ENCODE measurements at places on chromosomes 5 and 9. TPM values are rescaled to one million over a fixed set of nuclear protein-coding genes. Genes with fewer than 3 reads are reported as not detected.
A peak's percentile ranks its signal among the peaks of the same experiment; 100 is the strongest.

DNA sequence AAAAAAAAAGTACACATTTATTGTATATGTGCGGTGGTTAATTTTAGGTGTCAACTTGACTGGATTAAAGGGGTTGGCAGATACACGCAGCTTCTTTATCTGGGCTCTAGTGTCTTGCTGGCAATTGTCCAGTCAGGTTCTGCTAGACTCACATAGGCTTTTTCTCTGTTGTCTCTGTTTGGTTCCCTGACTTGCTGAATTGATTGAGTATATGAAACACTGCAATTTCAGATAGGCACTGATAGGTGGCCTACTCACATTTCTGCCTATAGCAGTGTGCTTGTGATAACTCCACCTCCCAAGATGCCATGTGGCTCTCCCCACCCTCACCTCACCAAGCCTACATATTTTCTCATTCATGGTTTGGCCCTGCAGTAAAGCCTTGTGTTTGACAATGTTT is 52.5 kb downstream of the AOPEP start:
- H3K27ac ChIP-seq: no peak overlapping the region
- DNase-seq: no peak
- H3K27me3 ChIP-seq: no peaks in the 10 kb centered on the region

DNA sequence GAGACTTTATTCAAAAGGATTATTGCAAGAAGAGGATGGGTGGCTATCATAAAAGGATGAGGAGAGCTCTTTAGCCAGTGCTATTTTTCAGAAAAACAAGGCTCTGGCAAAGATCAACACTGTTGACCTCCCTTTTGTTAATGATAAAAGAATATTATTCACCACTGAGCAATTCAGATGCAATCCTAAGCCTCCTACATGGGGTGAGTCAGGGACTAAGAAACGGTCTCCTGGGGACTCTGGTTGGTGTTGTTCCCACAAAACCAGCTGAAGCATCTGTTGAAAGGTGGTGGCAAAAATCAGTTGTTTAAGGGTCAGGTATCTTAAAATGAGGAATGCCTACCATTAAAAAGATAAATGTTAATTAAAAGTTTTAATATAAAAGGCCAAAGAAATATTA is 7.7 kb upstream of the GCNT1 start:
- no peaks in the 10 kb centered on the region for H3K27me3 ChIP-seq
- H3K27ac ChIP-seq: no peak overlapping the region
- peaks cover 5% of the 10 kb centered on the region for H3K36me3 ChIP-seq
- H3K4me3 ChIP-seq: no peak overlapping the region
- no peak for DNase-seq

- DNase-seq: no peak
- H3K27ac ChIP-seq: no peak overlapping the region
- H3K4me3 ChIP-seq: no peak overlapping the region
- peaks cover 24% of the 10 kb centered on the region for H3K4me1 ChIP-seq
- peaks cover 3% of the 10 kb centered on the region for H3K36me3 ChIP-seq
Measured at GRCh38 chr5:111747337-111747736, 9.7 kb downstream of the NREP start.

GRCh38 chr9:113158446-113158845 is 7.6 kb downstream of the SLC31A2 start:
- no peak for DNase-seq
- H3K27ac ChIP-seq: no peak overlapping the region
- H3K27me3 ChIP-seq: no peaks in the 10 kb centered on the region
- peaks cover 25% of the 10 kb centered on the region for H3K4me1 ChIP-seq
- H3K36me3 ChIP-seq: peaks cover 15% of the 10 kb centered on the region
- no peak overlapping the region for H3K4me3 ChIP-seq

- peak; percentile 41 for DNase-seq
- H3K4me3 ChIP-seq: no peak overlapping the region
- H3K27me3 ChIP-seq: peaks cover 5% of the 10 kb centered on the region
- H3K27ac ChIP-seq: no peak overlapping the region
- no peaks in the 10 kb centered on the region for H3K36me3 ChIP-seq
Measured at GRCh38 chr9:84317563-84317962, 23.0 kb downstream of the SLC28A3 start.

The TMEM174 gene
- total RNA-seq: not detected

DNA sequence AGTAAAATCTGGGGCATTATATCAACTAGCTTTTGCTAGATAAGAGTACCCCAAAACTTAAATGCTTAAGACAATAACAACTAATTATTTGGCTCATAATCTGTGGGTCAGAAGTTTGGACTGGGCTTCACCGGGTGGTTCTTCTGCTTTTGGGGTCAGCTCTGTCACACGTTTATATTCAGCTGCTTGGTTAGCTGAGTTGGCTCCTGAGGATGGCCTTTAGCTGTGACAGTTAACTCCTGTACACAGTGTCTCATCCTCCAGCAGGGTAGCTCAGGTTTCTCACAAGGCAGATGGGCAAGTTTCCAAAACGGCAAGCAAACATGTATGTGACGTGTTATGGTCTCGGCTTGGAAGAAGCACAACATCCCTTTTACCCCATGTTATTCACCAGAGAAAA is 488.2 kb downstream of the TLE4 start:
- no peak for DNase-seq
- H3K4me1 ChIP-seq: no peaks in the 10 kb centered on the region
- H3K4me3 ChIP-seq: no peak overlapping the region
- no peaks in the 10 kb centered on the region for H3K27me3 ChIP-seq
- H3K27ac ChIP-seq: no peak overlapping the region

DNA sequence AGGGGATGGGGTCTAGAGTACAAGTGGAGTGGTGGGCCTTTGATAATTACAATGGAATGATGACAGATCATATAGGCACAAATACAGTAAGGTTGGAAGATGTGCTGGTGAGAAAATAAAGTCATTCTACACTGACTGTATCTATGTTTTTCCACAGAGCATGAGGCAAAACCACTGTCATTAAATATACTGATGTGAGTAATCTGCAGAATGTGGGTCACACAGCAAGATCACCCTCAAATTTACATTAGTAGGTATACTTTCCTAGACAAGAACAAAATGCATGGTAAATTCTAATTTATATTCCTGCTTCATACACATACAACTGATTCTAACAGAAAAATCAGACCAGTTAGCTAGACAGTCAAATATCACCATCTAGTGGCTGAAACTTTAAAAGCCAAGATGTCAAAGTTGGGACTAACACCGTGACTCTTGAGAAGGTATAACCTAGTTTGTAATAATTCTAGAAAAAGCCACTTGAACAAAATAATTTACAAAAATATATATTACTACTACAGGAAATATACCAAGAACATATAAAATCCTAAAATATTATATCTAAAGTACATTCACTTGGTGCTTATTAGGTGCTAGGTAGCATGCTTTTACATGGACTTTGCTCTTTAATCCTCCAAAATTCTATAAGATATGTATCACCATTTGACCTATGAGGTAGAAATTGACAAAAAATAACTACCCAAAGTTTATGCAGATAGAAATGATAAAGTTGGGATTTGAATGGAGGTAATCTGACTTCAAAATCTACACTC is 19.5 kb downstream of the TTC33 start:
- DNase-seq: no peak
- no peak overlapping the region for H3K4me3 ChIP-seq
- peaks cover 27% of the 10 kb centered on the region for H3K4me1 ChIP-seq

DNA sequence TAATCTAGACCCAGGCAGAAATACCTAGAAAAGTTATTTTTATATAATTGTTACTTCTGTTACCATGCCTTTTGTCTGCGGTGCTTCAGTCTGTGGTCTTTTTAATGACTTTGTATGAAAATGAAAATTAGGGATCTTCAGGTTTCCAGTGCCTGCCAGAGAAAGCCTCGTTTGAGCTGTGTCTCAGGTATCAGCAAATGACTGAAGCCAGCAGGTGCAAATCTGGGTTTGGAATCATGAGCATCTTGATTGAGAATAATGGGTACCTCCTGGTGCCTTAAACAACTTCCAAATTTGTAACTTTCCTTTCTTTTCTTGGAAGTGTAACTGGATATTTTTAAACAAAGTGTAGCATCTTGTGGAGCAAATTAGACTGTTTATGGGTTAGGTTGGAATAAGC is 4.3 kb downstream of the ZBTB34 start:
- peaks cover 40% of the 10 kb centered on the region for H3K4me1 ChIP-seq
- DNase-seq: no peak
- H3K27ac ChIP-seq: no peak overlapping the region
- H3K27me3 ChIP-seq: no peaks in the 10 kb centered on the region

GRCh38 chr5:164885179-164885578 is 1379.8 kb downstream of the MAT2B start:
- H3K4me3 ChIP-seq: no peak overlapping the region
- H3K36me3 ChIP-seq: no peaks in the 10 kb centered on the region
- no peaks in the 10 kb centered on the region for H3K4me1 ChIP-seq
- no peak for DNase-seq
- H3K27ac ChIP-seq: no peak overlapping the region

The FBP1 gene
- total RNA-seq: 1.4 TPM

DNA sequence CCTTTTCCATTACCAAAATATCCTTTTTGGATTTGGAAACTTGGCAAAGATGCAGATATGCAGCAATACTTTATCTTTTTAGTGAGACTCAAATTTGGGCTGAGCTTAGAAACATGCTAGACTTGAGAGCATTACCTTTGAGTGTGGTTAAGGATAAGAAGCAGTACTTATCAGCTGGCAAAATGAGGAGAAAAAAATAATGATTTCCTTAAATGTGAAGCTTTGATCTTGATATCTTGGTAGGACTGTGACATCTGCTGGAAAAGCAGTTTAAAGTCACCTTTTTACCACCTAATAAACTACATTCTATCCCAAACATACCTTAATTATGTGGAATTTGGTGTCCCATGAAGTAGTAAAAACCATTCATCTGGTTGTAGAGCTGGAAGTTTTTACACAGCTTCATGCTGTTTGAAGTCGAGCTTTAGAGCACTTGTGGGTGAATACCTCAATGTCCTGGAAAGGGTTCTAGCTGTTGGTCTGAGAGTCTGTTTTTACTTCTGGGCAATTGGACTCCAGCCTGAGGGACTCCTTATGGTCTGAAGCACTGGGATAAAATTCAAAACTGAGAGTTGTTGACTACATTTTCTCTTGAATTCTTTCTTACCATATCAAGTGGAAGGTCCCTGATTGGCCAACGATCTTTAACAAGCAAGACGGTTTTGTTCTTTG is 53.4 kb downstream of the LRRC70 start:
- no peaks in the 10 kb centered on the region for H3K4me1 ChIP-seq
- no peak for DNase-seq
- H3K4me3 ChIP-seq: no peak overlapping the region
- no peak overlapping the region for H3K27ac ChIP-seq
- H3K27me3 ChIP-seq: no peaks in the 10 kb centered on the region
- H3K36me3 ChIP-seq: peaks cover 5% of the 10 kb centered on the region

The ANKRD20A1 gene
- total RNA-seq: 1.5 TPM

DNA sequence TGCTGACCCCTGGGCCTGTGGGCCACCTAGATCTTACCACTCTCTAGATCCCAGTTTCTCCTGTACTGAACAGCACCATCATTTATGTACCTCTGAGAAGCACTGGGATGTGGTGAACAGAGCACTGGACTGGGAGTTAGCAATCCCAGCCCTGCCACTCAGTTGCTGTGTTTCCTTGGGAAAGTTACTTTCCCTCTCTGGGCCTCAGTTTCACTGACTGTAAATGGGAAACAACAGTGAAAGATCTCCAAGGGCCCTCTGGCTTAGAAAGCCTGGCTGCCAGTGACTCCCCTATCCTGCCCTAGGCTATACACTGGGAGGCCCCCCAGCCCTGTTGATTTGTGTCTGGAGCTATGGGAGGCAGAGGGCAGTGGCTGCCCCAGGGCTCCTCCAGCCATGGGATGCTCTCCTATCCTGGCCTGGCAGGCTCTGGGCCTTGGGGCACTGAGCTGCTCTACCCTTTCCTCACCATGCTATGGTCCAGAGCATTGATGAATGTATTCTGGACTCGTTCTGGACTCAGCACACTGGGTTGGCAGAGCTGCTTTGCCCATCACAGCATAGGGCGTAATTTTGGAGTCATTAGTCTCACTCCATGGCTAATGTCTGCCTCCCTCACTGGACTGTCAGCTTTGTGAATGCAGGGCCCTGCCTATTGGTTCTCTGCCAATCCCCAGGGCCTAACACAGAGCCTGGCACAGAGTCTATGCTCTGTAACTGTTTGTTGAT is 99.3 kb downstream of the RGS3 start:
- DNase-seq: no peak
- H3K36me3 ChIP-seq: peaks cover 10% of the 10 kb centered on the region
- no peak overlapping the region for H3K4me3 ChIP-seq
- H3K4me1 ChIP-seq: peaks cover 44% of the 10 kb centered on the region
- H3K27ac ChIP-seq: no peak overlapping the region

- no peaks in the 10 kb centered on the region for H3K36me3 ChIP-seq
- DNase-seq: no peak
- H3K27ac ChIP-seq: no peak overlapping the region
- no peaks in the 10 kb centered on the region for H3K4me1 ChIP-seq
Measured at GRCh38 chr5:9851458-9851857, 221.3 kb upstream of the TAS2R1 start.

DNA sequence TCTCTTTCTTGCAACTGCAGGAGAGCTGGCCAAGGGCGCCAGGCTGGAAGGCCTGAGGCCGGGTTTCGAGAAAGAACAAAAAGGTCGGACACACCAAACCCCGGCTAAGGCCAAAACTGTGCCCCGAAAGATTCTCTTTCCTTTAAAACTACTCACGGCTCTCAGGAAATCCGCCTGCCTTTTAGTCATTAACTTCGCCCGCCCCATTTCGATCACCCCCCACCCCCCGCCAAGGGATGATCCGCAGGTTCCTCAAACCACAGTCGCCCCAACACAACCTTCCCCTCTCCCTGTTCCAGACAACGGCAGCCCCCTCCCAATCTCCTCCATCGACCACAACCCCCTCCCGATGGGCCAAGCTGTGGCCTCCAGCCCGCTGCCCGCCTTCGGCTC is 536 bp downstream of the FEM1C start:
- H3K27ac ChIP-seq: peak overlapping the region; percentile 99
- peak; percentile 63 for DNase-seq
- peak overlapping the region; percentile 96 for H3K4me3 ChIP-seq
- H3K4me1 ChIP-seq: peaks cover 42% of the 10 kb centered on the region

- H3K4me1 ChIP-seq: peaks cover 63% of the 10 kb centered on the region
- DNase-seq: peak; percentile 47
- H3K27ac ChIP-seq: peak overlapping the region; percentile 93
- no peaks in the 10 kb centered on the region for H3K27me3 ChIP-seq
- peaks cover 29% of the 10 kb centered on the region for H3K36me3 ChIP-seq
- H3K4me3 ChIP-seq: peak overlapping the region; percentile 87
Measured at GRCh38 chr9:127915325-127915752, 1.5 kb downstream of the ST6GALNAC4 start.

GRCh38 chr5:149005077-149005892 is 57.6 kb downstream of the SH3TC2 start:
- H3K27me3 ChIP-seq: peaks cover 5% of the 10 kb centered on the region
- no peak for DNase-seq
- H3K4me1 ChIP-seq: no peaks in the 10 kb centered on the region
- H3K36me3 ChIP-seq: no peaks in the 10 kb centered on the region
- H3K27ac ChIP-seq: no peak overlapping the region

The SH3TC2 gene
- total RNA-seq: not detected

DNA sequence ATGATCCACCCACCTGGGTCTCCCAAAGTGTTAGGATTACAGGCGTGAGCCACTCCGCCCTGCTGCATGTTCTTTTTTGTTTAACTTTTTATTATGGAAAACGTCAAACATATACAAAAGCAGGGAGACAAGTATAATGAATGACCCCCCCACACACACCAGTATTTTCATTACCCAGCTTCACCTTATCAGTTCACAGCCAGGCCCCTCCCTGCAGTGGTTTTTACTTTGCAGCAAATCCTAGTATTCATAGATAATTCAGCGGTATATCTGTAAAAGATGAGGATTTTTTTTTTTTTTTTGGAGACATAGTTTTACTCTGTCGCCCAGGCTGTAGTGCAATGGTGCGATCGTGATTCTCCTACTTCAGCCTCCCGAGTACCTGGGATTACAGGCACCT is 2.3 kb downstream of the POMT1 start:
- H3K27me3 ChIP-seq: no peaks in the 10 kb centered on the region
- DNase-seq: no peak
- H3K27ac ChIP-seq: no peak overlapping the region
- peaks cover 39% of the 10 kb centered on the region for H3K4me1 ChIP-seq

The ACTBL2 gene
- total RNA-seq: not detected
